ENCODE measurements at places on chromosomes 2 and 18.
A peak's percentile ranks its signal among the peaks of the same experiment; 100 is the strongest.

DNA sequence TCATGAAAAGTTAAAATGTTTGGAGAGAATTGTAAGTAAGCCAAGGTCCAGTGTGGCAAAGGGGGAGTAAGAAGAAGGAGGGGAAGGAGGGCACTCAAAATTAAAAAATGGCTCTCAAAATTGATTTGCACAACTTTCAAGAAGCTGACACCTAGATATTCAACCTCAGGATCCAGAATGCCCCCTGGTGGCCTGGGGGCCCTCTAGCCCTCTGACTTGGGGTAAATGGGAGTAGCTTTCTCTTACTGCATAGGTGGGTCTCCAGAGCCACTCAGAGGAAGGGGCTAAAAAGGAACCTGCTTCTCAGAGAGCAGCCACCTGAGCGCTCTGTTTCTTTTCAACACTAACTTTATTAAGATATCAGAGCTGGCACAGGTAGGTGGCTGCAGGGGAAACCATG, 968.5 kb downstream of the BCL11A start:
- DNase-seq = no peak

- no peak for DNase-seq
Measured at GRCh38 chr18:76564117-76564516, 69.1 kb upstream of the ZNF516 start.

DNA sequence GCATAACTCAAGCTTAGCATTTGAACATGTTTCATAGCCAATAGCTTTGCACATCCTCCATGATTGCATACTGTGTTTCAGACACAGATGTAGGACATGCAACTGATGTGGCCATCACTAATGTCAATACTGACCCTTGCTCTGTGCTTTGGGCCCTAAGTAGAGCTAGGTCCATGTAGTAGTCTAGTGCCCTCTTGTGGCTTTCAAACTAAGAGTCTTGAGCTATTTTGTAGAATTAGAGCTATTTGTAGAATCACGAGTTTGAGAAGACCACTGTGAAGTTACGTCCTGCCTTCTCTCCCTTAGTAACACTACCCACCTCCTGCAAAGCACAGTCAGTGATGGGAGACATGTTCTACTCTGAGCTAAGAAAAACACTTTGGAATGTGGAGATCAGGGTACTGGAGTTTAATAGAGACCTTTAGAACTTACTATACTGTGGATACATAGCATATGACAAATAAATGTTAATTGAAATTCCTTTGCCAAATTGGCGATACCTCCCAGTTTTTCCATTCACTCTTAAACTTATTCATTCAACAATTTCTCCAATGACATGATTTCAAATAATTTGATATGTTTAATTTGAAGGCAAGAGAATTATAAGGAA, 306.5 kb upstream of the TNP1 start:
- DNase-seq = no peak

DNA sequence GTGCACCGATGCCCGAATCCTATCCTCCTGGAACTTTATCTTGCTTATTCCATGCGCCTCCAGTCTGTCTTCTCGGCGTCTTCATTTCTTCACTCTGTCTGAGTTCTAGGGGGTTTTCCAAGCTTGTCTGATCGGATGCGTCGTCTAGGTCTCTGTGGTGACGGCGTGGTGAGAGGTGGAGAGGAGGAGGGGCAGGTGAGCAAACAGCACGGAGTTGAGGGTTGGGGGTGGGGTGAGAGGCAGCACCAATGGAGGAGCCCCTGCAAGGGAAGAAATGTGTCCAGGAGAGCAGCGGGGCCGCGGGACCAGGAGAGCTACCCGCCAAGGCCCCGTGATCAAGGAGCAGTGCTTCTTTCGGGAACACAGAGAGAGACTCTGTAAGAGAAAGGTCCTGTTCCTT, 131.3 kb upstream of the TWIST2 start:
- no peak for DNase-seq

GRCh38 chr2:238404406-238405216, 22.1 kb upstream of the ASB1 start:
- DNase-seq = peak; percentile 55

DNA sequence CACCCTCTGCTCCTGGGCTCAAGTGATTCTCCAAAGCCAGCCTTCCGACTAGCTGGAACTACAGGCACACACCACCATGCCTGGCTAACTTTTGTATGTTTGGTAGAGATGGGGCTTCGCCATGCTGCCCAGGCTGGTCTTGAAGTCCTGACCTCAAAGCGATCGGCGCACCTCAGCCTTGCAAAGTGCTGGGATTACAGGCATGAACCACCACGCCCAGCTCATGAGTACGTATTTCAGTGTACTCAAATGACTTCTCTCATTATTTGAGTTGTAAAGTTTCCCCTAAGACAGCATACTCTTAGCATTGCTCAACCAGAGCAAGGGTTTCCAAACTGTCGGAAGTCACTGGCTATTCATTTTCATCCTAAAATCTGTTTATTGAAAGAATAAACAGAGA, 40.3 kb downstream of the IMPA2 start:
- no peak for DNase-seq

GRCh38 chr2:16774980-16775898, 109.6 kb upstream of the CYRIA start:
- DNase-seq = no peak

DNA sequence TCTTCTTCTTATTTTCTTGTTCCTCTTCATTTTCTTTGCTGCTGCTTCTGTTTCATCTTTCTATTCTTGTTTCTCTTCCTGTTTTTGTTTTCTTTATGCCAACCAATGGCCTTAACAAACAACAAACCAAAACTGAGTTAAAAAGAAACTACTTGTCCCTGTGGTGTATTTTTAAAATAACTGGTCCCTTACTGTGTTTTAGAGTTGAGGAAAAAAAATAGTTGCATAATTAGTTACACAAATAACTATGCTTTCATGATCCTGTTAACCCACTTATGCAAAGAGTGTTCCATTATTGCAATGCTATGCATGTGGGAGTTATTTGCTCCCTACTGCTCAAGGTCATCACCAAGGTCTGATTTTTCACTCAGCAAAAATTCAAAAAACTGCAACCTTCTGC, 39.5 kb upstream of the IMP4 start:
- no peak for DNase-seq

- no peak for DNase-seq
Measured at GRCh38 chr2:138182937-138183312, 218.7 kb downstream of the HNMT start.

DNA sequence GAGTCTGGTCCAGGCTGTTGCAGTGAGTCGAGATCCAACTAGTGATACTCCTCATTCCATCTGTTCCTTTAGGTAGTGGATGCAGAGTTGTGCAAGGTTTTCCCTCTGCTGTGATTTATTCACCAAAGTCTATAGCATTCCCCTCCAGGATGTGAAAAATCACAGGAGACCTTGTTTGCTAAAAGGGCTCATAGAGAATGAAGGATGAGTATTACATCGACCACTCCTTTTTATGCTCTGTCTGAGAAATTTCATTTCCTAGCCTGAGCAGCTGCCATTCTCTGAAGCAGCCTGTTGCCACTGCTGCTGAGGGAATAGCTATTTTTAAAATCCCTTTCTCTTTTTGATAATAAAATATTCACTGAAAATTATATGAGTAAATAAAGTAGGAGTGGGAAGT, 134.1 kb upstream of the LRRTM1 start:
- no peak for DNase-seq

DNA sequence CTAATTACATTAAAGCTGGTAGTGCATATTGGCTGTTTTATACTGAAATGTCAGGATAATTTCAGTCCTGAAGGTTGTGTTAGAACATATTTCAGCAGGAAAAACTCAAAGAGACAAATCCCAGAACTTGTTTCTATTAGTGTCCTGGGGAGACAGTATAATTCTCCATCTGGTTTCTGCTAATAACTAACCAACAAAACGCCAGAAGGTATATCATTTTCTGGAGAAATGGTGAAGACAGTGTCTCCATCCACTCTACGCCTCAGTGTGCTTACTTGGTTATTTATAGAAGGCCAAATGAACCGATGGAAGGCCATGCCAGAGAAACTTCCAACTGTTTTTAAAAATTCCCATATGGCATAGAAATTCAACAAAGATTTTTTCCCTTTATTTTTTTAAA, 41.6 kb downstream of the GCA start:
- no peak for DNase-seq

GRCh38 chr18:1668279-1668678, 763.6 kb downstream of the ADCYAP1 start:
- DNase-seq = no peak

DNA sequence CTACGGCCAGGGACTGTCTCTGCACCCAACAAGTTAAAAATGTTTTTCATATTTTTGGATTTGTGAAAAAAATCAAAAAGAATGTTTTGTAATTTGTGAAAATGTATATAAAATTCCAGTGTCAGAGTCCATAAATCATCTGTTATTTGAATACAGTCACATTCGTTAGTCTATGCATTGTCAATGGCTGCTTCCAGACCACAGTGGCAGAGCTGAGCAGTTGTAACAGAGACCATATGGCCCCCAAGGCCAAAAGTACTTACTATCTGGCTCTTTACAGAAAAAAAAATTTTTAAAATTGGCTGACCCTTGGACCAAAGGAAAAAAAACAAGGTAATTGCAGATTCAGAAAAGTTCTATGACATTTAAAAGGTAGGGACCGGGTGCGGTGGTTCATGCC, 86.7 kb upstream of the ATL2 start:
- no peak for DNase-seq

GRCh38 chr18:58754544-58755068, 83.3 kb downstream of the MALT1 start:
- DNase-seq = no peak

DNA sequence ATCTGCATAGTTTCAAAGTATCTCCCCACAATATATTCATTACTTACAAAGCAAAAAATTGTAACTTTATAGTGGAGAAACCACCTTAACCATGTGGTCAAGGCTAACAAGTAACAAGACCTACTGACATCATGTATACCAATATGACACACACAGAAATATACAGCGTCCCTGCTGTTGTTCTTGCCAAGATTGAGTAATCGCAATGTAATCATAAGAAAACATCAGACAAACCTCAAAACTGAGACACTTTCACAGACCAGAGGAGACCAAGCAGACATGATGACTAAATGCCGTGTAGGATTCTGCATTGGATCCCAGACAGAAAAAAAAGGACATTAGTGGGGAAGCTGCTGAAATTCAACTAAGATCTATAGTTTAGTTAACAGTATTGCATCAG, 123.0 kb downstream of the ACAA2 start:
- no peak for DNase-seq

GRCh38 chr2:146785101-146785500, 1059.7 kb upstream of the ACVR2A start:
- DNase-seq = no peak

DNA sequence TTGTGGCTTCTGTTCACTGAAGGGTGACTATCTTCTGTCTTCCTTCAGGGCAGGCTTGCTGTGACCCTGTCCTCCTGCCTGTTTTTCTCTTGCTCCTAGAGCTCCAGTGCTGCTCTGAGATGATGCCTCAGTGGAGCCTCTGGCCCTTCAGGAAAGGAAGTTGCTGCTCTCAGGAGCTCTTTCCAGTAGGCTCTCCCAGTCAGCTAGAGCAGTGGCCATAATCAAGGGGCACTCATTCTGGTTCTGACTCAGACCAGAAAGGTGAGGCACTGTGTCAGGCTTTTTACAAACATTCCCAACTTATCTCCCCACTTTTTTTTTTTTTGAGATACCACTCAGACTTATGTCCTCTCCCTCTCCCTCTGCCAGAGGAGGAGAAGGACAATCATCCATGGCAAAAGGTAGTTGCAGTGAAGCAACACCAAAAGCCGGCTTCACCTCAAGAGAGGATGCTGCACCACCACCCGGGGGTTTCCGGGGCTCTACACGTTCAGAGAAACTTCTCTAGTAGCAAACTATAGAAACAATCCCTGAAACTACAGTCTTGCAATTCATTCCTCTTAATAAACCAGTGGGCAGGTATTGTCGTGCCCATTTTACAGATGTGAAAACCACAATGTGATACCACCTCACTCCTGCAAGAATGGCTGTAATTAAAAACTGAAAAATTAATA, 115.4 kb downstream of the ACTR3 start:
- no peak for DNase-seq

DNA sequence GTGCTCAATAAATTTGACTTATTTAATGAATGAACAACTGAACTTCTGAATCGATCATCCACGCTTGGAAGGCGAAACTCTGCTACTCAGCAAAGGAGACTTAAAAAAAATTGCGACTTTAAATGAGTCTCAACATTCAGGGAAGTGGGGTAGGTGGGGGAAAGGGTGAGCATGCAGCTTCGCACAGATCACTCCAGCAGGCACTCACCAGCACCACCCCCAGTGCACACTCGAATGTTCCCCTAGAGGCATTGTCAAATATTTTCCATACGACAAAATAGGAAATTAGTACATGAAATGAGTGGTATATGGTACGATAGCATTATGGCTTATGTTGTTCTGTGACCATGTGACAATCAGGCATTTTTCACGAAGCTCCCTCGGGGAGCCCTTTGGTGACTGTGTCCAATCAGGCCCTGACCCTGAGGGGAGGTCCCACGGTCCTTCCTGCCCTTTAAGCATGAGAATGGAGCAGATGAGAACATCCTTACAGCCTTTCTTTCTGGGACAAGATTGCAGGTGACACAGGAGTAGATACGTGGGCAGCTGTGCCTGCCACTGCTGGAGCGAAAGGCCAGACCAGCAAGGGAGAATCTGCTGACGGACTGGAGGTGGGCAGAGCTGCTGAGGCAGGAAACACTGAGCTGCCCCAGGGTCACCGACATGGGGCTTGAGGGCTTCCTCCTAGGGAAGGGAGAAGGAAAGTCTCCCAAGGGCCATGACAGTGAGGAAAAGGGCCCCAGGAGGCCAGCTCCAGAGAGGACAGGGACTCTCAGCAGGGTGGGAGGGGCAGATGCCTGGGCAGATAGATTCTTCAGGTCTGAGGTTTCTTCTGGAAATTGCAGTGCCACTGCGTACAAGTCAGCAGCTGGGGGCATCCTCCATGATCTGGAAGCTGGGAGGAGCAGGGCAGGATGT, 101.3 kb upstream of the ID2 start:
- no peak for DNase-seq

DNA sequence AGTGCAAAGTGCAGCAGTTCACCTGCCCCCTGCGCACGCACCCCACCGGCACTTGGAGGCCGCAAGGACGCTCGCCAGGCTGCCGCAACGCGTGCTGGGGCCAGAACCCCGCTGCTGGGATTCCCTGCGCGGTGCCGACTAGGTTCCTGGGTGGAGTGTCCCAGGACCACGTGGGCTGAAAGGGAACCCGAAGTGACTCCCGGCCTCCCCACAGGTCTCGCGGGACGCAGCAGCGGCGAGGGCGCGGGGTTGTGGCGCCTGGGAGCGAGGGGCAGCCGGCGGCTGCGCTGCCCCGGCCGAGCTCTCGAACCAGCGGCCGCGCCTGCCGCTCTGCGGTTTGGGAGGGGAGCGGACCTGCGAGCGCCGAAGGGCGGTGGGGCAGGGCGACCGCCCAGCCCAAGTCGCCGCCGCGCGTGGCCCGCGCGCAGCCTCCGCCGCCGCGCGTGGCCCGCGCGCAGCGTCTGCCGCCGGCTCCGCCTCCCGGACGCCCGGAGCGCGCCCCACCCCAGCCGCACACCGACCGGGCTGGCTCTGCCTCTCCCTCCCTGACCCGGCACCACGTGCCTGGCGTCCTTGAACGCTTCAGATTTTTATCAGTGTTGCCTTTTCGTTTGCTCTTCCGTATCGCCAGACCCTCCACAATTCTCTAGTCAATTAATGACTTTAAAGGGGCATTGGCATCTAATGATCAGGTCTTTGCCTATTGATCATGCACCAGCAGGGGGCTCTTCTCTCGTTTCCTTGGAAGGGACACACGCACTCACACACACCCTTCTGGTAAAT, at the start of gene FTCDNL1:
Gene FTCDNL1 (minus strand): TSS at position 475 of the 783 bp plus-strand sequence. CDS start 2,230 bp downstream, outside the sequence.
- peak; percentile 17 for DNase-seq
